ENCODE measurements at places on chromosomes 2 and 18.

DNA sequence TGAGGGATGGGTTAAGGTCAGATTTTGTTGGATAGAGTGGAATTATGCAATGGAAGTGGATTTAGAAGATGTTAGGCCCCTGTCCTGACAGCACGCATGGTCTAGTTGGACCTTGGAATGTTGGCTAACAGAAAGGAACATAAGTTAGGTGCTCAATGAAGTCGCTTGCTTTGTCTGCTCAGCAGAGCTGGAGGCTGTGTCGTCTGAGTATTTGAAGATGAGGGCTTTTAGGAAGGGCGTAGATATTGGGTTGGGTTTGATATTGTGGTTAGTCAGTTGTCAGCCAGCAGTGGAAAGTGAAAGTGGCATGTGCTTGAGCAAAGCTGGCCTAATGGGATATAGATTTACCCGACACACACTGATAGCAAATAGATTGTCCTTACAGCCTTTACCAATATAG lies 239.3 kb downstream of the PRKCE start:
- DNase-seq, result no peak

- DNase-seq, result peak; percentile 75
These were observed 4.2 kb upstream of the SFXN5 start for GRCh38 chr2:73075477-73076373.

- no peak for DNase-seq
These were observed 950.6 kb downstream of the CNTNAP5 start for GRCh38 chr2:124975648-124976047.

- DNase-seq, result no peak
These were observed 32.5 kb upstream of the KCNE4 start for GRCh38 chr2:223019390-223019930.

DNA sequence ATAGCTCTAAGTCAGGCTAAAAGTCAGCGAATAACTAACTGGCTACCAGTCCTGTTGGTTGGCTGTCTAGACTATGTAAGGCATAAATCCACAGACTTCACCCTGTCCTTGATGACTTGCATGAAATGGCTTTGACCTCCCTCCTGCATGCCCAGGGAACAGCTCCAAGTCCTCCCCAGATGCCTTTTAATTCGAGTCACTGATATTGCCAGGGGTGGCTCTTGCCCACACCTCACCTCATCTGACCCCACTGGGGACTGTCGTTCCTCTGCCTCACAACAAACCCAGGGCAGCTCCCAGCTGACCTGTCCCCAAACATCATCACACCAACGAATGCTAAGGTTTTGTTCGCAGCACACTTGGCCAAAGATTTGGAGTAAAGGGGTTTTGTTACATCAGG lies 396.0 kb upstream of the ID2 start:
- no peak for DNase-seq

GRCh38 chr2:83394134-83394904 lies 1064.8 kb downstream of the SUCLG1 start:
- no peak for DNase-seq

- no peak for DNase-seq
These were observed 181.1 kb downstream of the NEDD4L start for GRCh38 chr18:58225101-58225500.

DNA sequence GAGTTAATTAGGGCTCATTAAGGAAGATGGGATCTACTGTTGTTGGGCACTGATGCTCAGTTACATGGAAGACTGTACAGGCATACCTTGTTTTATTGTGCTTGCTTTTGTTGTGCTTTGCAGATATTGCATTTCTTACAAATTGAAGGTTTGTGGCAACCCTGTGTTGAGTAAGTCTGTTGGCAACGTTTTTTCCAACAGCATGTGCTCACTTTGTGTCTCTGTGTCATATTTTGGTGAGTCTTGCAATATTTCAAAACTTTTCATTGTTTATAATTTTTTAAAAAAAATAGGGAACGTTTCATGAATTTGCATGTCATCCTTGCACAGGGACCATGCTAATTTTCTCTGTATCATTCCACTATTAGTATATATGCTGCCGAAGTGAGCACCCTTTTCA lies 15.6 kb downstream of the PHLPP1 start:
- no peak for DNase-seq

DNA sequence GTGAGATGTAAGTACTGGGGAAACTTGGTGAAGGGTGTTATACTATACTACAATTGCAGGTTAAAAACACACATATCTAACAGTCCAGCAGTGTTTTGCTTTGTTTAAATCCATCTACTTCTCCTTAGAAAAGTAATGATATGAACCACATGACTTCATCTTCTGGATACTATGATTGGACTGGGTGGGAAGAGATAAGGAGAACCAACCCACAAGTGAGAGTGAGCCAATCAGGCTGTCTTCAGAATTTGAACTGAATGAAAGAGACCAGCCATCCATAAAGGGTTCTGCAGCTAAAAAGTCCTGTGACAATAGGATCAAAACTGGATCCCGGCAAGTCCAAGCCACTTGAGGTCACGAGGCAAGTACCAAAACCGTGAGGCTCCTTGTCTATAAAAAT lies 46.6 kb downstream of the KANSL3 start:
- no peak for DNase-seq

- no peak for DNase-seq
These were observed 868 bp upstream of the PKDCC start for GRCh38 chr2:42046819-42047487.

GRCh38 chr2:45004562-45005191 lies 4.6 kb downstream of the SIX2 start:
- DNase-seq, result no peak

- DNase-seq, result no peak
These were observed 21.8 kb upstream of the GLS start for GRCh38 chr2:190858817-190859216.

- DNase-seq, result no peak
These were observed 52.5 kb upstream of the ITSN2 start for GRCh38 chr2:24412812-24413211.

DNA sequence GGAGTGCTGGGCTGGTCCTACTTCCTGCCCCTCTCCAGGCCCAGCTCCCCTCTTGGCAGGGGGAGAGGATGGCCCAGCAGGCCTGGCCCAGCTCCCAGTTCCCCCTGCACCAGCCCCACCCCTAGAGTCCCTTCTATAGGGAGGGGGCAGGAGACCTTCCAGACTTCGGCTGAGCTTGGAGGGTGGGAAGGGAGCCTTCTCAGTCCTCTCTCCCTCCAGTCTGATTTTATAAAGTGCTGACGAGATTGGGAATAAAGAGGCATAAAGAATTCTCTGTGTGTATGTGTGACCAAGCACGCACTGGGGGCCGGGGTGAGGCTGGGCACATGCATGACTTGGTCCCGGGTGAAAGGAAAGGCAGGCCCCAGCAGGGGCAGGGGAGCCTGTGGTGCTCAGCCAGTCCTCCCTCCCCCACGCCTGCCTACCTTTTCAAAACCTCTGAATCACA lies 5.1 kb downstream of the CHPF start:
- no peak for DNase-seq

DNA sequence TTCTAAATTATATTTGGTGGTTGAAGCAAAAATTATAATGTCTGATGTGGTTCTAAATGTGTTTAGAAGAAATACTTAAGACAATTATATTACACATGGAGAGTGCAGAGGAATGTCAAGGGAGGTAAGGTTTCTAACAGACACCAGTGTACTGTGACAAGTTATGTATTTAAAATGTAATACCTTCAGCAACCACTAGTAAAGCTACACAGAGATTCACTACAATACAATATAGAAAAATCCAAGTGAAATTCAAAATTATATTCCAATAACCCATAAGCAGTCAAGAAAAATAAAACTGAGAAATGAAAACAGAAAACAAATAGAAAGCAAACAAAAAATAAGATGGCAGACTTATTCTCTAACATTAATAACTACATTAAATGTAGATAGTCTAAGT lies 249.5 kb upstream of the KLHL14 start:
- DNase-seq, result no peak
